Stimulated activated CD8-positive, alpha-beta memory T cell treated with anti-CD3 and anti-CD28 coated beads, Interleukin-15, amount 100 ng/mL, for 4 hours (primary cell): ENCODE measurements at places on chromosomes 4 and X.

- DNase-seq: no peak
Observed at GRCh38 chrX:86329174-86329573, 180.9 kb downstream of the DACH2 start.

- DNase-seq: no peak
Observed at GRCh38 chrX:19225909-19226308, 103.6 kb upstream of the ADGRG2 start.

DNA sequence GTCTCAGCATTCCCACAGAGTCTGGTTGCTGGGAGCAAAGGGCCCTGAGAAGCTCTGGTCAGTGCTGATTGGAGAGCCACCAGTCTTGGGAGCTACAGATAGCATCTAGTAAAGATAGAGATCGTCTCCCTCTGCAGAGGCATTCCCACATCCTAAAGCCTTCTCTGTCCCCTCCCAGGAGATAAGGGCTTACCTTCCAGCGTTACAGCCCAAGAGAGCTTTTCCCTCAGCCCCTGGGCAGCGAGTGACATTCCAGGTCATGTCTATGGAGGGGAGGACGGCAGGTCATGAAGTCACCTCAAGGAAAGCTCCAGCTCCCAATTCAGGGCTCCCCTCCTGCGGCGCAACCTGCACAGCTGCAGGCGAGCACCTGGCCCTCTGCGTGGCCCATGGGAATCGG is 29.9 kb downstream of the CLDN34 start:
- DNase-seq: no peak

GRCh38 chr4:149248191-149248764 is 567.4 kb downstream of the IQCM start:
- no peak for DNase-seq

DNA sequence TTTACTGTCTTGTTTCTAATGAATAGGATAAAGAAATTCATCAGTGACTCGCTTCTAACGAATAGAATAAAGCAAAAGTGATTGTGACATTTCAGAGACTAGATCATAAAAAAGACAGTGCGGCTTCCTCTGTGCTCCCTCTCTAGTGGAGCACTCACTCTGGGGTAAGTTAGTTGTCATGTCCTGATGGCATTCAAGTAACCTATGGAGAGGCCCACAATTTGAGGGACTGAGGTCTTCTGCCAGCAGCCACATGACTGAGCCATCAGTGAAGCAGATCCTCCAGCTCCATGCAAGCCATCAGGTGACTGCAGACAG is 72.4 kb downstream of the YIPF6 start:
- no peak for DNase-seq

- DNase-seq: no peak
Observed at GRCh38 chr4:39636531-39637184, 2.0 kb downstream of the SMIM14 start.

GRCh38 chrX:132004728-132005127 is 18.4 kb upstream of the STK26 start:
- DNase-seq: no peak

- no peak for DNase-seq
Observed at GRCh38 chrX:143634309-143634662, 1.6 kb downstream of the SLITRK4 start.

DNA sequence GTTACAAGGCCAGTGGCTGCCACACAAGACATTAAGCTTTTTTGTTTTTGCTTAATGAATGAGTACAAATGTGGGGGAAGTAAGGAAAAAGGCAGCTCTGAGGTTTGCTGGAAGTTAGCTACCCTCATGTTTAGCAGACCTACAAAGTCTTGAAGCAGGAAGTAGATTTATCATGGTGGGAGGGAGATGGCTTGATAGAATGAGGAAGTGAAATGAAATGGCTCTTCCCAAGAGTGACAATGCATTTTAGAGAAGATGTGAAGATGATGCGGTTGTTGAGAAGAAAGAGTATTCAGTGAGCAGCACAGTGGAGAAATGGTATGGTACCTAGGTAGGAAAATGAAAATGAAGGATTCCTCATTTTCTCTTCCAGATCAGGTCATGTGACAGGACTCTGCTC is 108.0 kb downstream of the SLIT2 start:
- no peak for DNase-seq

GRCh38 chrX:47420265-47420664 is 49.9 kb downstream of the ZNF157 start:
- no peak for DNase-seq

DNA sequence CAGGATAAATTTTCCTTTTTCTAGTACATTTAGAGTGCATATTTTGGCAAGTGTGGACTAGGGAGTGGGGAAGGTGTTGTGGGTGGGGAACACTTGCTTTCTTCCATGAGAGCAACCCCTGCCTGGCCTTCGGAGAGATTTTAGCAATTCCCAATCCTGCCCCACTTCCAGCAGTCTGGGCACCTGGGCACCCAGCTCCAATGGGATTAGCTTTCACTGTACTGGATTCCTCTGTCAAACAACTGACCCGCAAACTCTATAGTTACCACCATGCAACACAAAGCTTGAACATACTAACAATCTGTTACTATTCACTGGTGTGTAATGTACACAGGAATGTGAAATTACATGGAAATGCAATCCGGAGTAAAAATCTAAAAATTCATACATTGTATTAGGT is 50.3 kb downstream of the SH3RF1 start:
- no peak for DNase-seq

DNA sequence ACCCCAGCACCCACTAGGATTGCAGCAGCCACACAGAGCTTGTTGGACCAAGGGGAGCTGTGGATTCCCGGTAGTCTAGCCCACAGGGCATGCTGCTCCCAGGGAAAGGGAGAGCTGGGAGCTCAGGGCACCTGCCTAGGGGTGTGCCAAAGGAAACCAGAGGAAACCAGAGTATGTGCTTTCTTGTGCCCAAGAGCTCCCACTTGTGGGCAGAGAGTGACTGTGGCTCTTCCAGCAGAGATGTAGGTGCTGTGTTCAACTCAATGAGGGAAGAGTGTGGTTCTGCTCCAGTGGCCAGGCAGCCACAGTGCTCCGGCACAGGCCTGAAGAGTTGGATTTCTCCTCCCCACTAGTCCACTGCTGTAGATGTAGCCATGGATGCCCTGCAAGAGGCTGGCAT is 1050.0 kb upstream of the INTU start:
- no peak for DNase-seq

GRCh38 chrX:72045552-72046277 is 86.0 kb downstream of the RTL5 start:
- no peak for DNase-seq

DNA sequence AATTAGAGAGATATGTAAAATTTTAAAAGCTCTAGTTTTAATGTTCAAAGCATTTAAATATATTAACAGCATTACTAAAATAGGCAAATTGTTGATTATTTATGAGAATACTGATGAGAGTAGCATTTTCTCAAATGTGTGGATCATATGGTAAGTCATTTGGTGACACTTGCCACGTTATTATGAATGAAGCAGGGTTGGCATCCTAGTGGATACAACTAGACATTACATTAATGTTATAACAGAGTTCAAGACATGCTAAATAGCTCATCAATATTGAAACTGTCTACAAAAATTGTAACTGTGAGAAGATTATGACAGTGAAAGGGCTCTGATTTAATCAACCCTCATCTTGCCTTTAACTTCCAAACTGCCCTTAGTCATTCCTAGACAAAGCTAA is 171.1 kb downstream of the PDGFC start:
- no peak for DNase-seq

GRCh38 chrX:68872171-68872570 is 43.4 kb downstream of the EFNB1 start:
- no peak for DNase-seq
